ENCODE measurements at places on chromosomes 12 and 14.
A peak's percentile ranks its signal among the peaks of the same experiment; 100 is the strongest.

GRCh38 chr12:32545413-32545980 lies 133.6 kb upstream of the DNM1L start:
- DNase-seq = no peak

GRCh38 chr14:39229222-39229543 lies 4.5 kb upstream of the MIA2 start:
- DNase-seq = peak; percentile 44

- no peak for DNase-seq
Measured at GRCh38 chr12:40792792-40793386, 100.7 kb downstream of the CNTN1 start.

DNA sequence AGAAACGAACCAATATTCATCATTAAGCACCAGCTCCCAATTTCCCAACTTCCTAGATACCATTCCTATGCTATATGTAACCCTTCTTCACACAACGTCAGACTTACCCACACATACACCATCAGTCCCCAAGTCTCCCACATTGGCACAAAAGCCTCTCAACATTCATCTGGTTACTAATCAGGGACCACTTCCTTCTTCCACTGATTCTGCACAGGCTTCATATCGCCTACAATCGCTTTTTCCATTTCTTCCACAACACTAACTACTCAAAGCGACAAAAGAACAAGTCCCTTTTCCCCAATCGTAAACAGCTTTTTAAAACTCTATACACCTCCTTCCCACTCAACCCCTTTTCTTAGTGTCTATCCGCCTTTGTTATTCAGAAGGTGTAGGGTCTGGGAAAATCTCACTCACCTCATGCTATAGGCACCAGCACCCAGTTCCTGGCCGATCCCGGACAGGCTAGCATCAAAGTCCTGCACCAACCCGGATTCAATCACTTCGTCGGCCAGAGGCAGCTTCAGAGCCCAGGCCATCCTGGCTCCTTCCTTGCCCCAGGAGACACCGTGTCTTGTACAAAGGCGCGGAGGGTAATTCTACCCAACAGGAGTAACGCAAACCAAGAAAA lies 936 bp downstream of the TFCP2 start:
- peak; percentile 16 for DNase-seq

DNA sequence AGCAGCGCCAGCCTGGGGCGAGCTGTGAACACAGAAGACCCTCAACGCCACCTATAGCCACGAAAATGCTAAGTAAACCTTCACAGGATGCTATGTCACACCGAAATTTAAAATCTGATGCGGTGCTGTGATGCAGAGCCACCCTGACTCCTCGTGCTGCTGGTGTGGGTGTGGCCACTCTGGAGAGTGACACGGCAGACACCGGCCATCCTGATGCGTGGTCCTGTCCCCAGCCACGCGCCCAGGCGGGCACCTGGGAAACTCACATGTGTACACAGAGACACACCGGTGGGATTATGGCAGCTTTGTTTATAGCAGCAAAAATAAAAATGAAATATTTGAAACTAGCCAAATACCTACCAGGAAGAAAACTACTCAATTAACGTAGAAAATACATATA lies 138.3 kb upstream of the SFSWAP start:
- no peak for DNase-seq

DNA sequence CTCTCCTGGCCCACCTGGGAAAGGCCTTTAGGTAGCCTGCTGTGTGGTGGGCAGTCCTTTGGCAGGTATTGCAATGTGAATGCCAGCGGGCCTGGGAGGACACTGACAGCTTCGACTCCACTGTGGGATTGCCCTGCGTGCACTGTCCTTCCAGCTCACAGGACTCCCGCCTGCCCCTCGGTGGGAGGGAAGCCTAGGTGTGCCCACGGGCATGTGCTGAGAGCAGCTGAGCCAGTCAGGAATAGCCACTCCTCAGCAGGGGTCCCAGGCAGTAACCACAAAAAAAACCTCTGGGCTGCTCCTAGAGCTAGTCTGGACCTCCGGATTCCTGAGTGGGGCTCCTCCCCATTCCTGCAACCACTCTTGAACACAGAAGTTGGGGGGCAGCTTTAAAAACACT lies 278.2 kb downstream of the FOXN3 start:
- no peak for DNase-seq

DNA sequence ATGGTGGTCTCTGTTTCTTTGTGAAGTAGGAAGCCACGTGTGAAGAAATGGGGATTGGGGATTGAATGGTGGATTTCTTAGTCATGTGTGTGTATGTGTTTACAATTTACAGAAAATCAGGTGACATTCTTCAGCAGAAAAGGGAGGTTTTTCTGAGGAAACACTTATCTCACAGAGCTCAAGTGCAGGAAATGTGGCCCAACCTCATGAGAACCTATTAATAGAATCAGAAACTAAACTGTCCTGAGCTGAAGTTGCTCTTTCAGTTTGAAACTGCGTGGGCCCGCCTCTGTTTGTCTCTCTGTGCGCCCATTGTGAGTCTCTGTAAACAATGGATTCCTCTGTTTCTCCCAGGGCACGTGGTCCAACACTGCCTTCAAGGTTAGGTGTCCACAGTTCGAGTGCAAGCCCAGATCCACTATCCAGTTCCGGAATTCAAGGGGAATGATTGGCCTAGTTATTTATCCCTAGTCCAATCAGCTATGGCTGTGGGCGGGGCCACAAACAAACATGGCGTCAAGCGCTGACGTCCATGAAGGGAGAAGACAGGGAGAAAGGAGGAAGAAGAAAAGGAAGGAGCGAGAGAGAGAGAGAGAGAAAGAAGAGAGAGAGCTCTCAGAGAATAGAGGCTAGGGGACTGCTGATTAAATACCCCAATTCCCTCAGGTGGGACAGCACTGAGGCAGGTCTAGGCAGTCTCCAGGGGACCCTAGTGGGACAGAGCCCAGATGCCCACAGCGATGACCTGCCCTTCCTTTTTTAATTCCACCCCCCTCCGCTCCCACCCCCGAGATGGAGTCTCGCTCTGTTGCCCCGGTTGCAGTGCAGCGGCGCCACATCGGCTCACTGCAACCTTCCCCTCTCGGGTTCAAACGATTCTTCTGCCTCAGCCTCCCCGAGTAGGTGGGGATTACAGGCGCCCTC lies 31.4 kb upstream of the C12orf76 start:
- DNase-seq = no peak

DNA sequence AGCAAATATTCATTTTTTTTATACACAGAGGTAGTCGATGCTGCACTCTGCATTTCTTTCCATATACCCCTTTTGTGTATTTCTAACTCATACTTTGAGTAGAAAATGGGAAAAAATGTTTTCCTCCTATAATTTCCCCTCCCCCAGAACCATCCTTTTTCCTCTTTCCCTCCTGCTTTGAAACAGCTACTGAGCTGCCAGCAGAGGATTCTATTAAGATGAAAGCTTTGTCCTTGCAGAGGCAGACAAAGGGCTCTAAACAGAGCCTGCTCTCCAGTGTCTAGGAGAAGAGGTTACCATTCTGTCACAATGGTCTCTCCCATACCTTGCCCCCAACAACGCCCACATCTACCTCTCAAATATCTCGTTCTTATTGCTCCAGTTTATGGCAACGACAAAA lies 74.6 kb upstream of the OSBPL8 start:
- no peak for DNase-seq

DNA sequence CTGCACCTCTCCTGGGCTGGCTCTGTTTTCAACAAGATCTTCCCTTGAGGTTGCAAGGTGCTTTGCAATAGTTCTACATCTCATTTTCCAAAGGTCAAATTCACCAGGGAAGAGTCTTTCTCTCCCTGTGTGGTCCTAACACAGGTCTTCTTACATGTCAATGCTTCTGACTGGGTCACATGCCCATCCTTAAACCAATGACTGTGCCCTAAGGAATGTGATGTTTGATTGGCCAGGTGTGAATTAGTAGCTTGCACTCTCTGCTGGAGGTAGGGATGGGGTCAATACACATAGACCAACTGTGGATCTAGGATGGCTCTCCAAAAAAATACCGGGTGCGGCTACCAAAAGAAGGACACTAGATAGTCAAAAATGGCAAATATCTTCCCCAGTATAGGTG lies 19.9 kb upstream of the KCNK10 start:
- no peak for DNase-seq

- no peak for DNase-seq
Measured at GRCh38 chr12:98123021-98123461, 392.3 kb upstream of the TMPO start.

DNA sequence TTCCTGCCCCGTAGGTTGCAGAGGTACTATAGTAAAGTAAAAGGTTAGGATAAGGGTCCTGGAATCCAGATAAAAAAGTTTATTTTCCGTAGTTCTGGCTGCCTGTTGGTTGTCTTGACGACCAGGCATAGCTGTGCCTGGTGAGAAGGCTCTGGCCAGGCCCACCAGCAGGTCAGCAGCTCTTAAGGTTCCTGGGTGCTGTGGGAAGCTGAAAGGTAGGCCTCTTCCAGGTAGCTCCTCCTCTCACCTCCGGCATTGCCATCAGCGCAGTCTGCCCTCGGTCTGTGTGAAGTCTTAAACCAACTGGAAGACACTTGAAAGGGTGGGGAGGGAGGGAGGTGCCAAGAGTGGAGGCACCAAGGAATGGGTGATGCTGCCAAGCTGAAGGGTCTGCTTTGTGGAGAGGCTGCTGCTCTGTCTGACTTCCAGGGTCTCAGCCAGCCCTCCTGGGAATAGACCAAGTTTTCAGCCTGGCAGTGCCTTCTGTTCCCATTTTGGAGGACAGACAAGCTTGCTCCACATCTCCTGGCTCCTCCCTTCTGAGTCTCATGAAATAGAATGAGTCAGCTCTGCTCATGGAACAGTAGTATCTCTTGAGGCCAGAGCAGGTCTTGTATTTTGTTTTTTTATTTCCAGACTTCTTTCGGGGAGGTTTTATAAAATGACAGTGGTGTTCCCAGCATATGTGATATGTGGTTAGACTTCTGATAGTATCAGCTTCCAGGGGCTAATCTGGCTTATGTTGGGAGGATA lies 5.2 kb upstream of the ACADS start:
- peak; percentile 36 for DNase-seq

- no peak for DNase-seq
Measured at GRCh38 chr14:102891111-102891510, 31.4 kb upstream of the AMN start.

GRCh38 chr14:80549141-80549540 lies 337.8 kb upstream of the DIO2 start:
- DNase-seq = no peak

DNA sequence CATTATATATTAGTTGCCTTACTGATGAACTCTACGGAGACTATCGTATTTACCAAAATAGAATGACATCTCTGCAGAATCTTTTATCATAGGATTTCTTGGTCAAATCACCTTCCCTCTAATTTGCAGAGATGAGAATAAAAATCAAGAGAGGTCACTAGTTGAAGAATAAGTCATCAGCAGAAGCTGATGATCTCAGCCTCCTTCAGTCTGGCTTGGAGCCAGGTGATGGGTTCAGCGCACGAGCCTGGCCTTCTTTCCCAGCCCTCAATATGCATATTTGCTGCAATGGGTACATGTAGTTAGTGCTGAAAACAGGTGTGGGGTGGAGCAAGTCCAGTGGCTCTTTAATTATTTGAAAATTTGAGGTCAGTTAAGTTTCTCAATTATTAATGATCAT lies 19.2 kb upstream of the EMP1 start:
- peak; percentile 61 for DNase-seq

DNA sequence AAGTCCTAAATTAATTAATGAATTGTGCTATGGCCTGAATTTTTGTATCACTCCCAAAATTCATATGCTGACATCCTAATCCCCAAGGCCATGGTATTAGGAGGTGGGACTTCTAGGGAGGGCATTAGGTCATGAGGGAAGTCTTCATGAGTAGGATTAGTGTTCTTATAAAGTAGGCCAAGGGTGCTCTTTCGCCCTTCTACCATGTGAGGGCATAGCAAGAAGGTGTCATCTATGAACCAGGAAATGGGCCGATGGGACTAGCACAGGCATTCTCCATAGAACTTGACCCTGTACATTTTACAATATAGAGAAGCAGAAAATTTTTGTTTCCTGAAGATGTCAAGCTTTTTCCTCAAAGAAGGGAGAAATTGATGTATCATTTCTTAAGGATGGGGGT lies 12.5 kb downstream of the SYT10 start:
- DNase-seq = no peak

GRCh38 chr12:119415714-119416113 lies 81.2 kb downstream of the CCDC60 start:
- DNase-seq = no peak

- peak; percentile 92 for DNase-seq
Measured at GRCh38 chr12:116376354-116377193, 99.1 kb upstream of the MED13L start.

GRCh38 chr12:130809791-130810190 lies 29.3 kb downstream of the STX2 start:
- DNase-seq = no peak

DNA sequence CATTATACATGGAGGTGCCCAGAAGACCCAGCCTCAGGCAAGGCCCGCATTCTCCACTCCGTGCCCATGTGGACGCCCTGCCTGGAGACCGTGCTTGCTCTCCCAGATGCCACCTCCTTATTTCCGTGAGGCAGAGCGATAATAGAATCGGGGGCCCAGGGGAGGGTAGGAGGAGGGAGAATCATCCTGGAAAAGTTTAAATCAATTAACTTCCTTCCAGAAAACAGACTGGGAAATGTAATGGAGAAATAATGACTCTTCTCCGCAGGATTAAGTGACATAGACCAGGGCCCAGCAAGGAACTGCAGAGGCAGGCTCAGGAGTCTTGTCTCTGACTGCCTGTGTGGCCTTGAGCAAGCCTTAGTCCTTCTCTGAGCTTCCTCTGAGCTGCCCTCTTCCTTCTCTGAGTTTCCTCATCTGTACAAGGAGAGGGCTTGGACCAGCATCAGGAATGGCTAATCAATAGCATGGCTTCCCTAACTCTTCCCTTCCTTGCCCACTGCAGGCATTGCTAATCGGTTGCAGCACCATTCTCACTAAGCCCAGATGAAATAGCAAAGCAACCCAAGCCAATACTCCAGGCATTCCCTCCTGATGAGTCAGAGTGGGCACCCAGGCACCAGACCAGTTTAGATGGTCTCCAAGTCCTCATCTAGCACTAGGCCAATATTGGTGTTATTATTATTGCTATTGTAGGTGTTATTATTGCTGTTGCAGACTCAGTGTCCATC lies 11.3 kb upstream of the FAM222A start:
- DNase-seq = no peak

DNA sequence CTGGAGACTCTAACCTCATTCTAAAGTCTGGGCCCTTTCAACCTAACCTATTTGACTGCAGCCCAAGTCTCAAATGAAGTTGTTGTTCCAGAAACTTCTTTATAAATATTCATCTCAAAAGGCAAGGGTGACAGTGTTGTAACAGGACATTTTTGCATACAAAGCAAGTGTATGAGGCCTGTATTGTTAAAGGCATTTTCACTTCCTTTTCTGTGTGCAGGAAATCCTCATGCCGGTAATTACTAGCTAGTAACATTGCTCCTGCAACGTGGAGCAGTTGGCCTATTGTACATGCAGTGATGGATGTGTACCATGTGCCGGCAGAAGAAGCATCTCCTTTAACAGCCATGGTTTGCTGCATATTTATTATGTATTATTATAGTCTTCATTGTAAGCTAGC lies 156.5 kb upstream of the RMST start:
- no peak for DNase-seq

GRCh38 chr14:23432102-23432925 lies 3.1 kb downstream of the MYH7 start:
- DNase-seq = no peak

GRCh38 chr12:67284561-67284960 lies 15.4 kb downstream of the CAND1 start:
- no peak for DNase-seq

Data from fibroblast of skin of right biceps (primary cell).